ENCODE measurements at places on chromosomes 2 and 18.

DNA sequence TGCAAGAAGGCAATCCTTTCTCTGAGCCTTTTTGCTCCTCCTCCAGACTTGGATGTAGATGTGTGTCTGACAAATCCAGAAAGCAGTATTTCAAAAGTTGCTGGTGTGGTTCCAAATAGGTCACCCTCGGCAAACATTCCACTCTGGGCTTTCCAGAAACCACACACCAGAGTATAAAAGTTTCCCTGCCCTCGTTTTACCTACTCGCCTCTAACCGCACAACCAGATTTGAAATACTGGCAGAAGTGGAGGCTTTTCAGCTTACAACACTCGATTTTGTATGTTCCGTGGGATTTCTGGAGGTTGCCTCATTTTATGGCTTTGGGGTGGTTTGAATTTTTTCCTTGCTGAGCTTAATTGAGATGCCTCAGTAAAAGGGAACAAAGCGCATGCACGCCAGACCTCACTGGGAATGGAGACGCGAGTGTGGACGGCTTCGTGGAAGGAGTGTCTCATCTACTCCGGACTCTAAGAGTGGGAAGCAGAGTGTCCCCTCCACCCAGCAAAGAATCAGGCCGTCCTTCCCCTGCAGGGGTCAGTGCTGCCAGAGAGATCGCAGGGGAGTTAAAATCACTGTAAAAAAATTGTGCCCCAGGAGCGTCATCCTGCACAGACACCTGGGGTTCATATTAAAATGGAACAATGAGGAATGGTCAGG lies 44.0 kb upstream of the RPL31 start:
- DNase-seq = no peak

GRCh38 chr18:41146301-41146700 lies 808.7 kb upstream of the PIK3C3 start:
- DNase-seq = no peak

- no peak for DNase-seq
These were observed 127.4 kb upstream of the SLC8A1 start for GRCh38 chr2:40579247-40579646.

GRCh38 chr2:46184794-46185583 lies 112.2 kb upstream of the EPAS1 start:
- DNase-seq = no peak

- DNase-seq = no peak
These were observed 59.7 kb upstream of the PHLPP1 start for GRCh38 chr18:62655520-62656219.

All from T-helper 22 cell (primary cell).